ENCODE measurements at places on chromosomes 2 and 18. TPM values are rescaled to one million over a fixed set of nuclear protein-coding genes. Genes with fewer than 3 reads are reported as not detected.

Gene FBXO15
- polyA plus RNA-seq, result 1.3 TPM

Gene RND3
- not detected for polyA plus RNA-seq

Gene LYPD1
- polyA plus RNA-seq, result not detected

Gene PCARE
- polyA plus RNA-seq, result not detected

Gene POTEJ
- polyA plus RNA-seq, result not detected

Gene TNFRSF11A
- polyA plus RNA-seq, result 0.12 TPM

GRCh38 chr2:219419331-219420197 is 1.4 kb downstream of the DES start:
- DNase-seq, result no peak

DNA sequence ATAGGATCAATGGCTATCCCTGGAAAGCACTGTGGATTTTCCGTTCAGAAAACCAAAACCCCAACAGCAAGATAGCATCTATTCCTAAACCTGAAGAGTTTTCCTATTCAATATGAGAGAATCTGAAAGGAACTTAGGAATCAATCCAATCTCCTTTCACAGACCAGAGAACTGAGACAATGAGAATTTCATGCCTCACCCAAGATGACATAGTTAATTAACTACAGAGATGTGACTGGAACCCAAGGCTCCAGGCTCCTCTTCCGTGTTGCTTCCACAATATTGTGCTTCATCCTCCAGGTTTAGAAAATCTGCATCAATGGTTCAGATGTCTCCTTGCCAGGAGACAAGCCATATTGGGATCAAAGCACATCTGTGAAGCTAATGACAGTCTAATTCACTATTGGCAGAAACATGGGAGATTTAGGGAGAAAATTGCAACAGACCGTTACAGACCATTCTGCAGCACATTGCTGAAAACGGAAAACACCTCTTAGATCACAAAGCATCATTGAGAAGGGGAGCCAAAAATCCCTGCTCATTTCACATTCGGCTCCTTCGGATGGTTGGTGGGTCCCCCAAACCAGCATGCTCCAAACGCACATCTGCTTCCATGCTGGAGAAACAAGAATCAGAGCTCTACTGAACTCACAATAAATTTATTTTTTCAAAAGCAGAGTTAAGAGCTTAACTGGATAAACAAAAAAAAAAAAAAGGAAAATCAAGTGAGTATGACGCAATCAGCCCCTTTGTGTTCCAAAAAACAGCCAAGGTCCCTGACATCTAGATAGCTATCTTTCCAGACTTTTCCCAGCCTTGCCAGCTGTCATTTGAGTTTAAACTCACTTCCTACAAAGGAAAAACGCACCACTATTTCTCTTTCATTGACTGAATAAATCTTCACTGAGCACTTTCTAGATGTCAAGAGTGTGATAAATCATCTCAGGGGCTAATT is 290.3 kb downstream of the C1D start:
- no peak for DNase-seq

- no peak for DNase-seq
Measured at GRCh38 chr2:101153077-101153707, 2.0 kb upstream of the TBC1D8 start.

- DNase-seq, result no peak
Measured at GRCh38 chr18:24543795-24544498, 83.5 kb downstream of the HRH4 start.

GRCh38 chr2:106038601-106039375 is 155.3 kb downstream of the UXS1 start:
- DNase-seq, result no peak

GRCh38 chr2:26612522-26613240 is 28.5 kb downstream of the CIB4 start:
- DNase-seq, result no peak

DNA sequence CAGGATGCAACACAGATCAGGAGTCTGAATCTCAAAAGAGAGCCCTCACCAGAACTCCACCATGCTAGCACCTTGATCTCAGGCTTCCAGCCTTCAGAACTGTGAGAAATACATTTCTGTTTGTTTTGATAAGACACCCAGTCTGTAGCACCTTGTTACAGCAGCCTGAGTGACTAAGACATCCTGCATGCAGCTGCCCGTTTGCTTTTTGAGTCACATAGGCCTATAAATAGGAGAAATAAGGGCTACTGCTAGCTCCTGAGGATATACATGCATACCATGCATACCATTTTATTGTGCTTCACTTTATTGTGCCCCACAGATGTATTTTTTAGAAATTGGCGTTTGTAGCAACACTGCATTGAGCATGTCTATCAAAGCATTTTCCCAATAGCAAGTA is 337.8 kb downstream of the CDH2 start:
- DNase-seq, result no peak

DNA sequence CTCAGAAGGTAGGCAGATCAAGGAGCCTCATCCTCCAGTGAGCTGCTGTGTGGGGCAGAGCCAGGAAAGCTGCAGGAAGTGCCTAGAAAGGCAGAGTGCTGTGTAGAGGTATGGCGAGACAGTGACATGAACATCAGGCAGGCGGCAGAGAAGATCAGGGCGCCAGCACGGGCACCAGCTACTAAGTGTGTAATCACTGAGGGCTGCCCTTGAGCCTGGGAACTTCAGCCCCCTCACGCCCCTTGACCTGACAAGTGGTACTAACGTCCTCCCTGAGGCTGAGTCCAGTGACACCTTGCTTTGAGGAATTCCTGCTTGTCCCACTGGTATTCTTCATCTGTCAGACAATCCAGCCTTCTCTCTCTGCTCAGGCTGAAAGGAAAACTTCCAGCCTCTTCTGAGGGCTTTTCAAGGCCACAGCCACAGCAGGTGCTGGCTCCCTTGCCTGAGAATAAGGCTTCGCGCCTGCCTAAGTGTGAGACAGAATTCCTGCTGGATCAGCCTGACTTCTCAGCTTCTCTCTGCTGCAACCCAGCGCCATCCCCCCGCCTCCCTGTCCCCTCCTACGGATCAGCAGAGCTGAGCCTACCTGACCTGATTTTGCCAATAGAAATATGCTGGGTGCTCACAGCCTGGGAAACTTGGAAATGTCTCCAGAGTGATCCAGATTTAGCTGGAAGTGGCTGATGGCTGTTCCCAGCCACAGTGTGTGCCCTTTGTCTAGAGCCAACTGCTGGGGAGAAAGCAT is 148.0 kb downstream of the SMAD7 start:
- DNase-seq, result no peak

DNA sequence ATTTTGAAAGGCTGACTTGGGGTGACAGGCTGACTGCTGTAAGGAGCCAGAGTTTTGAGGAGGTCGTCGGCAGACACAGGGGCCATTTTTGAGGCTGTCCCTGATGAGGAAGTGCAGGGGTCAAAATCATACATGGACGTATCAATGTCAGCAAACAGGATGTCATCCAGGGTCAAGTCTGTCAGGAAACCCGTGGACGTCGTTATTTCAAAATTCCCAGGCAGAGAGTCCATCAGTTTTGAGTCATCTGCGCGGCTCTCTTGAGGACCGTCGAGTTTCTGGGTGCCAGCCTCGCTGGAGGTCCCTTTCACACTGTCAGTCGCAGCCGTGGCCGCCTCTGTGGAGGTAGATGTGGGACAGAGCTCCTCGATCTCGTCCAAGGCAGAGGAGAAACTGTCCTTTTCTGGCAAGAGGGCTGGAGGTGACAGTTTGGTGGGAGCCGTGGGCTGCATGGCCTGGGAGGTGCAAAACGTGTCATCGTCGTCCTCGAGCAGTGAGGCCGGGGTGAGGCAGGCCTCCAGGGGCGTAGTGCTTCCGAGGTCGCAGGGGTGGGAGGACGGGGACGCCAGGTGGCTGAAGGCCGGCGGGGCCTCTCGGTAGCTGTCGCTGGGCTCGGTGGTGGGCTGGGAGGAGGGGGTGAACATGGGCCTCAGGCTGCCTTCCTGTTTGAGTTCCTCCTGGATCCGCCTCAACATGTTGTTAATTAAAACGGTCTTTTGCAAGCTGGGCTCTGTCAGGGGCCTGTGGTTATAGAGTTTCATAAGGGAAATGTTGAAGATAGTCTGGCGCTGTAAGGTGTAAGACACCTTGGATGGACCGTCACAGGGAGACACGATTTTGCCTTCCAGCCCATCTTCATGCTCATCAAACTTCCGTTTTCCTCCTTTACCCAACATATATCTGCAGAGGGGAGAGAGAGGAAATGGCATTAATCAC is 17.5 kb downstream of the SERTAD2 start:
- no peak for DNase-seq

DNA sequence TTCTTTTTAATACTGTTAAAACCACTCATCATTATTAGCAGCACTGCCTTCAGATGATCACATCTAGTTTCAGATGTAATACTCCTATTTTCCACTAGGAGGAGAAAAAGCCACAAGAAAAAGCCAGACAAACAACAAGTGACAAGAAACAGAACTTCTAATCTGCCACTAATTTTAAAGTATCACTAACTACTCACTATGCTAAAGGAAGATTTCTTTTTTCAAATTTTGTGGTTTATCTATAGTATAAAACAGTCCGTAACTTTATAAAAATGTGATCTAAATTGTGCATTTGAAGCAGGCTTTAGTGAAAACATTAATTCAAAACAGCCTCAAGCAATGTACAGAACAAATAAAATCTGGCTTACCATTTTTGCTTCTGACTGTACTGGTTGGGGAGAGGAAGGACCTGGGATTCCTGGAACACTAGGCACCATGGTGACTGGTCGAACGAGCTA is 56.8 kb downstream of the ATF2 start:
- DNase-seq, result no peak

- no peak for DNase-seq
Measured at GRCh38 chr2:104472076-104472475, 381.8 kb upstream of the POU3F3 start.

DNA sequence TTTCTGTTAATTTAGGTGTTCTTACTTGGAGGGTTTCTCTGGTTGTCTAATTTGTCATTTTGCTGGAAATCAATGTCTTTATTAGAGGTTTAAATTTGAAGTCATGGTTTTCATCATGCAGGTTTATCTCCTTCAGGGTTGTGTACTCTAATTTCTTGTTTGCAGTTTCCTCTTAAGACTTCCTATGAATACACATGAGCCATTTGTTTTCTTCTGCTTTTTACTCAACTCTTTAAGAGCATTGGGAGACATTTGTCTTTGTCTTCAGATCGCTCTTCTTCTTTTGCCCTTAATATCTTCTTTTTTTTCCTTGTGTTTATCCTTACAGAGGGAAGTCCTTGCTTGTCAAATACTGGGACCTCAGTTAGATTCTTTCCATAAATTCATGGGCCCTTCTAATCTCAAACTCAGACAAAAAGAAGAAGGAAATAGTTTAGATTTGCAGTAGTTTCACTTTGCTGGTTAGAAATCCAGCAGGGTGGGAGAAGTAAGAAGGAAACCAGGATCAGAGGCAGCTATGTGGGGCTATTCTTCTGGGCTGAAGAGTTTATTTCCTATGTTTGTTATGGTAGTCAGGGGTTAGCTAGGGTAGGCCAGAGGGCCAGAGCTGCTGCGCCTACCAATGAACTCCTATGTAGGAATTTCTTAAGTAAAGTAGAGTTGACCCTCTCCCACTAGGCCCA is 176.6 kb downstream of the DYSF start:
- no peak for DNase-seq

DNA sequence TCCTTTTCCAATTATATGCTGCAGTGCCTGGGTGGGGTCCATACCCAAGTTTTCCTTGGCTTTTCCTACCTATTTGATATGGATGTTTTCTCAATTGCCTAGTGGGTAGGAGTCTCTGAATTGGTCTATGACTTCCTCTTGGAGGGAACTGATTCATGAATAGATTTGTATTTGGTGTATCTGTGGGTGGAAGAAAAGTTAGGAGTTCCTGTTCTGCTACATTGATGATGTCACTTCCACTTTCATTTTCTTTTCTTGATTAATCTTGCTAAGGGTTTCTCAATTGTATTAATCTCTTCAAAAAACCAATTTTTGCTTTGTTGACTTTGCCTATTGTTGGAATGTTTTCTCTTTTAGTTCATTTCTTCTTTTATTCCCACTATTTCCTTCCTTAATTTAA is 37.4 kb upstream of the SLC9A2 start:
- no peak for DNase-seq

GRCh38 chr18:63757541-63757940 is 17.7 kb upstream of the SERPINB7 start:
- DNase-seq, result no peak

DNA sequence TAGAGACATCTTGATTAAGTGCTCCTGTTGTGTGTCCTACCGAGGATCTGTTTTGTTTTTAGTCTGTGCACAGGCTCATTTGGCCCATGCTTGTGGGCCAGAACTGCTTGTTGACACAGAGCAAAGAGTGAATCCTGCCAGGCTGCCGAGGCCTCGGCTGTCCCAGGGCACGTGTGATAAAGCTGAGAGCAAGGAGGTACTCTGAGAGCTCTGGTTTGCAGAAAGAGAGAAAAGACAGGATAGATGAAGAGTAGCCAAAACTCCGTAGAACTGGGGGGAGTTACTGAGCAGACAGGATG is 175.1 kb downstream of the FAM210A start:
- no peak for DNase-seq

DNA sequence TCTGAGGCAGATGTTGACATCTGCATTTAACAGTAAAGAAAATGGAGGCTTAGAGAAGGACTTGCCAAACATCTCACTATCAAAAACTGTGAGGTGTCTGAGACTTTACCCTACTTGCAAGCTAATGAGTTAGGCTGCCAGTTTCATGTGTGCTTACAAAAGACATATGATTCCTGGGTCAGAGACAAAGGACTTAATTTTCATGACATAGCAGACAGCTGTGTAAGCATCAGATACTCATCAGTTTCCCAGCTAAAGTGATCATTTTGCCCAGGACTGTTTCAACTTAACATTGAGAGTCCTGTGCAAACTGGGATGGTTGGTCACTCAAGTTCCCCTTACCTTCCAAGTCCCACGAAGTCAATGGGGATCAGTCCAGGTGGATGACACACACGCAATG is 18.9 kb upstream of the DAPL1 start:
- no peak for DNase-seq

DNA sequence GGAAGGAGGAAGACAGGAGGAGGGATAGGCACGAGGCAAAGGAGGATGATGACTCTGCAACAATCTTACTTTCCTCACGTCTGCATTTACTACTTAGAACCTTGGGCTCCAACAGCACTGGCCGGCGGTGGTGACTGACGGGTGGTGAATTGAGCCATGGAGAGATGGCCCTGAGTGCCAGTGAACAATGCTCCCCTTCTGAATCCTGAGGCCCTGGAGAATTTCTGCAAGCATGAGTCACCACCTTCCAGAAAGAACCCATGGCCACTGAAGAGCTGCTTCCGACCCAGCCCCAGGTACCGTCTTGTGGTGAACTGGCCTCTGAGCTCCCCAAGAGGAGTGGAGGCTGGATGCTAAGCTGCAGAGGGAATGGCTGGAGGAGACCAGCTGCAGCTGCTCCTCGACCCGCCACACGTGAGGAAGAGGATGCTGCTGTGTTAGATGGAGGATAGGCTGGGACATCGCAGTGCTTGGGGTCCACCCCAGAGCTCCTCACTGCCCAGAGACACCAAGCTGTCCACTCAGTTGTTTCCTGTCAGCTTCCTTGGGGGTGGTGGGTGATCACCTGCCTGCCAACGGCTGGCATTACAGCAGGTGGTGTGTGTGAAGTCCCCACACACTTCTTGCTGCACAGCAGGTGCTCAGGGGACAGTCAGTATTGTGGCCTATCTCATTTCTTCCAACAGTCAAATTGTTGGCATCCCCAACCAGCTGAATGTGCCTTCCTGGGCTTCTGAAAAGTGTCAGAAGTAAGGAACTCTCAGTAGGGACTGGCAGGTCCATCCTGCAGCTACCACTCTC is 186.5 kb upstream of the ID2 start:
- DNase-seq, result no peak
